ENCODE measurements at places on chromosomes 6 and 20.

- no peak for DNase-seq
These were observed 15.7 kb upstream of the PARD6B start for GRCh38 chr20:50715694-50716093.

DNA sequence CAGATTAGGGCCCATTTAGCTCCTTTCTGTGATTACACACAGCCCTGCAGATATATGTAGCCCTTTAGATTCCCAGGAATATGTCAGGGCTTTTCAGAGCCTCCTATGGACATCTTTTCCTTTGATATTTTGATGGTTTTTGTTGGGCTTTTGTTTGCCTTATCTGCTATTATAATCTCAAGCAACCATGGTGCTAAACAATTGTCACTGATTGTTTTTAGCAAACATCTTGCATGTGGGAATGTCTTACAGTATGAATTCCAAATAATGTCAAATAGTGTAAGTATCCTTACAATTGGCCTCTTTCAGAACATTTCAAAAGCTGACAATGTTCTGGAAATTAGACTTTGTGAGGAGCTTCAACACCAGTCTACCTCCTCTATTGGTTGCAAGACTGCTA is 333.6 kb upstream of the OPRM1 start:
- DNase-seq, result no peak

DNA sequence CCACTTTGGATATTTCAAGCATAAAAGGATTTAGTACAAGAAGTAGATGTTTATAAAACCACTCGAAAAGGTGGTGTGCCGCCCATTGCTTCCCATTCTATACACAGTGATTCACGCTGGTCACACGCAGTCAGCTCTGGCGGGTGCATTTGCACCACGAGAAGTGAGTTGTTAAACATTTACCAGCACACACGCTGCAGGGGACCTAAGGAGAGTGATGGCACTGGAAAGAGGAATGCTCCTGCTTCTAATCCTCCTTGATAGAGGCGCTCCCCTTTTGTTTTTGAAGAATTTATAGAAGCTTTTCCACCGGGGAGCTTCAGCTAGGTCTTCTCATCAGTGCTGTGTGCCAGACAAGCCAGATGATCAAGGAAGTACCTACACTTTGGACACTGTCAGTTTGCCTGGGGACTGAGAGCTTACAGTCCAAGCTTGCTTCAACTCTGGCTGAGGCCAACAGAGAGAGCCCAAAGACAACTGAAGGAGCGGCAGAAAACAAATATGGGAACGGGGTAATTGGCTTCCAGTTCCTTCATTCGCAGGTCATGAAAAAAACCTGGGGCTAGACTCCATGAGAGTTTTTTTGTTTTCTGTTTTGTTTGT is 31.2 kb downstream of the MUC22 start:
- DNase-seq, result no peak

DNA sequence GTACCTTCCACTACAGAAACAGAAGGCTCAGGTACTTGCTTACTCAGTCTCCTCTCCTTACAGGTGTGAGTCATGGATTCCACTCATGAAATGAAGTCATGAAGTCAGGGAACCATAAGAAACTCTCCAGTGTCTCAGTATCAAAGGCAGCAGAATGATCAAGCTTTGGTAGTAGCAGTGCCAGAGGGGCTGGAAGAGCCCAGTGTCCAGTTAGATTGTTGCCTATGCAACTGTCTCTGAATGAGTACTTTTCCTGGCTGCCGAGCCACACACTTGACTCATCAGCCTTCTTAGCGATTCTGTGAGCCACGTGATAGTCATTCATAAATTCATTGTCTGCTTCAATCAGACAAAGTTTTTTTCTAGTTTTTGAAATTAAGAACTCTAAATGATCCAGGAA is 52.2 kb upstream of the DTNBP1 start:
- DNase-seq, result no peak

DNA sequence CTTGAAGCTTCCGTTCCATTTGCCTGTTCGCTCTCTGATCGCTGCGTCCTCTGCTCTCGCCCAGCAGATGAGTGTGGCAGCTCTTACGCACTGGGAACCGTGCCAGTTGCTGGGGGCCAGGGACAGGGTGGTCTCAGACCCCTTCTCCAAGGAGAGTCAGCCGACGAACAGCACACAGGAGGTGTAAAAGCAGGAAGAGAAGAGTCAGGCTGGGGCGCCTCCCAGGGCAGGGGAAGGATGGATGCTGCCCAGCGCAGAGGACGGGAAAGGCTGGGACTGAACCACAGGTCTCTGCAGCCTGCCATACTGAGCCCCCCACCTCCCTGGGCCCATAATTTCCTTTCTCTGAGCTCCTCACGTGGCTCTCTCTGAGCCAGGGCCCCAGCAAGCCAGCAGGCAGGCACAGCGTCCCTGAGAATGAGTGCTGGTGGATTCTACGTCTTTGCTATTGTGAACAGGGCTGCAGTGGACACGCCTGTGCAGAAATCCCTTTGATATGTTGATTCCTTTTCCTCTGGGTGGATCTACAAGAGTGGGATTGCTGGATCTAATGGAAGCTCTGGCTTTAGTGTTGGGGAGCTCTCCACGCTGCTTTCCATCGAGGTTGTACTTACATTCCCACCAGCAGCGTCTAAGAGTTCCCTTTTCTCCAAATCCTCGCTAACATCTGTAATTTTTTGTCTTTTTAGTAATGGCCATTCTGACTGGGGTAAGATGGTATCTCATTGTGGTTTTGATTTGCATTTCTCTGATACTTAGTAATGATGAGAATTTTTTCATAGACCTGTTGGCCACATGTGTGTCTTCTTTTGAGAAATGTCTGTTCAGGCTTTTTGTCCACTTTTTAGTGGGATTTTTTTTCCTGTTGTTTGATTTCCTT is 104.1 kb downstream of the PSMB1 start:
- DNase-seq, result no peak

DNA sequence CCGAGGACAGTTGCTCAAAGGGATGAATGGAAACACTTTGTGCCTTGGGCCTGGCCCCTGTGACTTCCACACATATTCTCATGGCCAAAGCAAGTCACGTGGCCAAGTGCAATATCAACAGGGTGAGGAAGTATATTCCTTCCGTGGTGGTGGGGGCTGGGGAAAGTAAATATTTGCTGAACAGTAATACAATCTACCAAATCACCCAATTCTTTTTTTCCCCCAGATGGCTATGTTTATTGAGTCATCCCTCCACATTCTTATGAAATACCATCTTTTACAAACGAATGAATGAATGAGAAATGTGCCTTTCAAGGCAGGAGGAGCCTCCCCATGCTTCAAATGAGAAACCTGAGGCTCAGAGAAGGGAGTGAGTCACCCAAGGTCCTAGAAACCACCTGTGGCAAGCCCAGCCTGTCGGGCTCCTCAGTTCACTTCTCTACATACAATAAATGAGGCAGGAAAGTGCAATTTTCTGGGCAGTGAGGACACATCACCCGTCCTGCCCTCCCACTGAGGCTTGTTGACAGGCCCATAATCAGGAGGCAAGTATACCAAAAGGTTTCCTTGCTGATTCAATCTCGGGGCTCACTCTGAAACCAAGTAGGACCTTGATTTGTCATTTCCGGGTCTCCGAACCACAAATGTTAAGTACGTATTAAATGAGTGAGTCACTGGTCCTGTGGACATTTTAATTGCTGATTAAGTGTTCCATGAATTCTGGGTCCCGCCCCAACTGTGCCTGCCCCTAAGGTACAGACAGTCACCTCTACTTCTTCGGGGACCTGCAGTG is 25.3 kb upstream of the TOP1 start:
- DNase-seq, result peak; percentile 86

DNA sequence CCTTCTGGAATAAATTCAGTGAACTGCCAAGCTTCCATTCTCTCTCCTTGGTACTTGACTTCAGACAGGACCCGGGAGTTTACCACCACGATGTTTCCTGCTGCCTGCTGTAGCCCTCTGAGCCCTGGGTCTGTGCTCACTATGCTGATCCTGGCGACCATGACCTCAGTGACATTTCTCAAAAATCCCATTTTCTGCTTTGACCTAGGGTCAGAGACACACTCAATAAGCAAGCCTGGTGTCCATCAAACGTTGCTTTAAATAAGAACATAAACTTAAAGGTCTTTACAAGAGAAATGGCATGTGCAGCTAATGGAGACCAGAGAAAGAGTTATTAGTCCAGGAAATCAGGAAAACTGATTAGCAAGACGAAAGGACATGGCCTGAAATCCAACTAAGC is 509.7 kb upstream of the SULF2 start:
- DNase-seq, result no peak

DNA sequence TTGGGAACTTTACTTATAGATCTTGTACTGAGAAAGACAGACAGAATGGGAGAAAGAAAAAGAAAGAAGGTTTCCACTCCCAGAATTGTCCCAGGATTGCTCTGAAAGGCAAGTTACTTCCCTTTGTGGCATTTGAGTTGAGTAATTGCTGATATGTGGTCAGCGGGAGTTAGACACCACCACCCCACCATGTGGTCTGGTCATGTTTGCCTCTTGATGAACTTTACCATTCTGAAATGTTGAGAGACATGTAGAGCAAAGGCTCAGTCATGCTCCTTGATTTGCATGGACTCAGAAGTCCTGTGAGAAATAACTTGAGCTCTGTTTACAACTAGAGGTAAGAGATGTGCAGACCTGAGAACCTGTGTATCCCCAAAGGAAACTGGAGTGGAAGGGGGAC is 17.1 kb downstream of the TCF21 start:
- DNase-seq, result no peak
